ENCODE measurements at places on chromosomes 11 and 22.

DNA sequence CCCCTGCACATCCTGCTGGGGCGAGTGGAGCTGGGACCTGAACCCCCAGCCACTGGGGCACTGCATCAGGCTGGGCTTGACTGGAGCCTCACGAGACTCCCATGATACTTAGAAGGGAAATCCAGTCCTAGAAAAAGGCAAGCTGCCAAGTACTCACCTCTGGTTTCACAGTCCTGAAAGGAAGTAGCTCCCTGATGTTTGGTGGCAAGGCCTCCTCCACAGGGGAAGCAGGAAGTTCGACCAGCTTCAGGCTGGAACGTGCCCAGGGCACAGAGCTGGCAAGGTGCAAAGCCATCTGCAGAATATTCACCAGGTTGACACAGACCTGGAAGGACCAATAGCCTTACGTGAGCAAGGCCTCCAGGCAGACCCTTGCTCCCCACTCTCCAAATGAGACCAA, 26.8 kb upstream of the NRIP3 start:
- no peak for DNase-seq

GRCh38 chr11:3781423-3781822, 15.9 kb downstream of the NUP98 start:
- no peak for DNase-seq

DNA sequence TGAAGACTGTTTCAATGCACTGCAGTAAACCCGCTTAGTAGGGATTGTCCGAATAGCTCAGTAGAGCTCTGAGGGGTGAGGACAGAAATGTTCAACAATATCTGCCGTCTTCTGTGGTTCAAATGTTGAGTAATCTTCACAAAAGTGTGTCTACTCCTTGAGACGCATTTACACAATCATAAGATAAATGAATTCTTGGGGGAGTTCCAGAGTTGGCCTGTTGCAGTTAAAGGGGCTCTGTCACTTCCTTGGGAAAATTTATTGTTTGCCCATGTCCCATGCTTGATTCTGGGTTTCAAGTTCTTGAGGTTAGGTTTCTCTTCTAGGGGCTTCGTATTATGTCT, 614 bp downstream of the ANO3 start:
- no peak for DNase-seq

GRCh38 chr11:129643031-129643721, 172.5 kb upstream of the TMEM45B start:
- DNase-seq = peak; percentile 58

GRCh38 chr22:20533879-20534265, 26.5 kb downstream of the MED15 start:
- DNase-seq = no peak

DNA sequence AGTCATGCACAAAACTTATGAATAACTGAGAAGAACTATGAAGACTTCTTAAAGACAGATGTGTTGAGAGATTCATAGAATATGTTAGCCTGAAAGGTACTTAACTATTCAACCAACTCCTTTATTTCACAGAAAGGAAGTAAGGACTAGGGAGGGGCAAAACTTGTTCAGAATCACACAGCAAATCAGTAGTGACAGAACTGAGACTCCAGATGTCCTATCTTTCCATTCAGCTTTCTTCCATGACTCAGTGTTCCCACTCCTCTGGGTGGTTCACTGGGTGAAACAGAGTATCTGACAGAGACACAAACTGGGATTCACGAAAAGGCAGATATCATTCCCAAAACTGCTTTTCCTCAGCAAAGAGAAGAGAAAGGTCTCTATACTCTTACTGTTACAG, 1053.3 kb downstream of the DLG2 start:
- no peak for DNase-seq

DNA sequence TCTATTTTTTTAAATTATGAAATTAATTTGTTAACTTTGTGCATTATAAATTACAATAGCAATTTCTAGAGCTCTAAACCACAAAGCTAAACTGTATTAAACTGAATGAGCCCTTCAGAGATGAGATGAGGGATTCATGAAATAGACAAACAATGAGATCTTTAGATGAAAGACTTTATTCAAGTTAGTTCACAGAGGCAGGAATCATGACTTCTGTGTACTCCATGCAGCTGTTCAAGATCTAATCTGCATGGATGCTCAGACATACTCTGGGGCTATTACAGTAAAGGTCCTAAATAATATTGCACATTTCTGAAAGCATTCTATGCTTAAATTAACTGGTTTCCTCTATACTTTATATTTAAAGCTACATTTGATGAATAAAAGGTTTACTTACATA, 122.7 kb downstream of the FCHSD2 start:
- no peak for DNase-seq

DNA sequence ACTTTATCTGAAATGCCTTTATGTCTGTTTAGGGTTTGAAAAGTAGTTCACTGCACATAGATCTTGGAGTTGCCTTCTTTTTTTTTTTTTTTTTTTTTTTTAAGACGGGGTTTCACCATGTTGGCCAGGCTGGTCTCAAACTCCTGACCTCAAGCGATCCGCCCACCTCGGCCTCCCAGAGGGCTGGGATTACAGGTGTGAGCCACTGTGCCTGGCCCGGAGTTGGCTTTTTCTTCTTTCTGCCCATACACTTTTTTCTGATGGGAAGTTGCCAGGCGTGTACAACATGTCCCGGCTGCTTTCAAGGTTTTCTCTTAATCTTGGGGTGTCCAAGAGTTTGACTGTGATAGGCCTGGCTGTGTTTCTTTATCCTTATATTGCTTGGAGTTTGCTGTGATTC, 12.9 kb upstream of the GNB1L start:
- DNase-seq = no peak

GRCh38 chr11:85279267-85279666, 347.9 kb downstream of the DLG2 start:
- DNase-seq = no peak

GRCh38 chr11:30583476-30584280, 2.5 kb downstream of the MPPED2 start:
- DNase-seq = no peak

DNA sequence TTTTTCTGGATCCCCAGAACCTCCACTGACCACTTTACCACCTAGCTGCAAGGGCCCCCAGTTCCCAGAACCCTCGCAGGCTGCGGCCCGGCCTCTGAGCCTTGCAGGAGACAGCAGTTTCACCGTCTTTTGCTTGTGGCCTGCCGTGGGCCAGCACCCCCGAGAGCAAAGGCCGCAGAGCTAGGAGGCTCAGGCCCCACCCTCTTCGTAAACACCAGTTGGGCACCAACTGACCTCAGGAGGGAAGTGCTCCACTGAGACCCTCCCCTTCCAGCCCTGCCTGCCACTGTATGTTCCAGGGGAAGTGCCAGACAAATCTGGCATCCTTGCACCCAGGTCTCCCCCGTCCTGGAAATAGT, 23.4 kb upstream of the CREB3L1 start:
- DNase-seq = no peak
